Stimulated activated CD4-positive, alpha-beta T cell treated with anti-CD3 and anti-CD28 coated beads, Interleukin-1b, Interleukin-23, amount 100 ng/mL, for 4 hours (primary cell): ENCODE measurements at places on chromosomes 12 and 14.

DNA sequence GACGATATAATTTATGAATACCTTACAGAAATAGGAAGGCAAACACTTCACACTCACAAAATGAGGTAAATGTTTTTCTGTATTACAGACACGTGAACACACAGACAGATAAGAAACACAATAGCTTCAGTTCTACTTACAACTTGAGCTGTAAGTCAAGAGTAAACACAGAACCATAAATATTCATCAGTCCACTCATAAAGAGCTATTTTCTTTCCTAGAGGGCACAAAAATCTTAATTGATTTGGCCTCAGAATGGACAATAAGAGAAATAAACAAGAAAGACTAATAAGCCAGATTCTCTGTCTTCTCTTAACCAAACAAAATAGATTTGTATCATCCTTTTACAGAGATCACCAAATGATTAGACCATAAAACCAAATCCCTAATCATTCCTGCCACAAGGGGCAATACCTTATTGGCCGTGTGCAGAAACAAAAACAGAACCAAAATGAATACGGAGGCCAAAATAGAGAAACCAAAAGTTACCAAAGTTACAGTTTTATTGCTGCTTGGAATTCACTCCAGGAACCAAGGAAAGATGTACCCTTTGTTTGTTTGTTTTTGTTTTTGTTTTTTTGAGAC lies 38.1 kb upstream of the GARIN2 start:
- no peak for DNase-seq

DNA sequence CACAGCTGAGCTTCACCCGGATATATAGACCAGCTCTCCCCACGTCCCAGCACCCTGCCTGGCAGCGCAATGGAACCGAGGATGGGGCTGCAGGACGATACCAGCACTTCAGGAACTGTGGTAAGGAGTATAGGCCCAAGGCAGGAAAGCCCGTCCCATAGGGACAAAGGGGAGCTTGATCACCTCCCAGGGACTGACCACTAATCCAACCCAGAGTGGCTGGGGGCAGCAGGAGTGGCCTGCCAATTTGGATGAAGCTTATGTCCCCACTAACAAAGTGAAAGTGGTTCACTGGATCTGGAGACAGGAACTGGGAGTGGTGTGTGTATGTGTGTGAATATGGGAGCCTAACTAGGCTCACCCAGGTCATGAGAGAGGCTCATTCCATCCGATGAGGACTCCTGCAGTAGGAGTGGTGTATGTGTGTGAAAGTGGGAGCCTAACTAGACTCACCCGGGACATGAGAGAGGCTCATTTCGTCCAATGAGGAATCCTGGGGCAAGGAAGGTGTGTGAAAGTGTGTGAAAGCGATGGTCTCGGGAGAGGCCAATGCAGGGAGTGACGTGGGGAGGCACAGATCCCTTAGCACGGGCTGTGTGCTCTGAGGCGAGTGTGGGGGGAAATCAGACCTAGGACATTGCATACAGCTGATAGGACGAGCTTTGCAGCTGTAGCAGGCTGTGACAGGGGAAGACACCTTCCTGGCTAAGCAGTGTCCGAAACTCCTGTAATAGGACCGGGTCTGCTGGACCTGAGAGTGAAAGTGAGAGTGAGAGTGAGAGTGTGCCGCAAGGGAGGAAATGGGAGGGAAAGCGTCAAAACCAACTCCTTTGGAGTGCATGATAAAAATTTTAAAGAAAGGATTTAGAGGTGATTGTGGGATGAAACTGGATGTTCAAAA lies 25.7 kb downstream of the KLRK1 start:
- DNase-seq: no peak

- DNase-seq: no peak
Observed at GRCh38 chr12:23098110-23098509, 473.1 kb downstream of the ETNK1 start.

GRCh38 chr14:97506626-97507025 lies 709.4 kb downstream of the VRK1 start:
- DNase-seq: no peak

DNA sequence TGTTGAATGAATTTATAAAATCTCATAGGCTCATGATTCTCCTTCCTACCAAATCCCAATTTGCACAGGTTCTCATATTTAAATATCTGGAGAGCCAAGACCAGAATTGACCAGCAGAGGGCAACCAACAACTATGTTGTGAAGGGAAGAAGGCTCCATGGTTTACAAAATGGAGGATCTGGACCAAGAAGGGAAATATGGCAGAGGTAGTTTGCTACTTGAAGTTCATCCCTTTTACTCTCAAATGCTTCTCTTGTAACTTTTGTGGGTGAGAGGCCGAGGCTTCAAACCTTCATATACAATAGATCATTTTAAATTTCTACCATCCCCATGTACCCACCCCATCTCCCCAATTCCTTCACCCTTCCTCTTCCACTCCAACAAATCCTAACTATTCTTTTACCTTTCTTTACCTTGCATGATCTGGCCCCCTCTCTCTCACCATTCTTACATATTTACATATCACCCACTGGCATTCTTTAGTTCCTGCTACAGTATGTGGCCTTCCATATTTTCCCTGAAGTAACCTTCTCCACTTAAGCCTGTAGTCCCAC lies 3.8 kb upstream of the SMARCC2 start:
- DNase-seq: peak; percentile 40

DNA sequence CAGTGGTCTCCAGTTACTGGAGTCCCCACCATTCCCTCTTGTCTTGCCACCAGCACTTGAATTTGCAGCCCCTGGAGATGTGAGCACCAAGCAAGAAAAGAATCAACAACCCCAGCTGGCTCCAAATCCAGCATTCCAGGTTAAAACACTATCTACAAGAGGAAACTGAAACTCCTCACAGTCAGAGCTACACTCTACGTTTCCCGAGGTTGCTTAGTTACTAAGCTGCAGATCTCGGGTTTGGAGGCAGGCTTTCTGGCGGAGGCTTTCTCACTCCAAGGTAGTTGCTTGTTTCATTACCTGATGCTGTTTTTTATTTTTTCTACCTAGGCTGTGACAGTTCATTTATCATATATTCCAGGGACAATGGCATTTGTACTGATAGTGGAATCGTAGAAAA lies 248.1 kb downstream of the GLT1D1 start:
- no peak for DNase-seq

- no peak for DNase-seq
Observed at GRCh38 chr12:12976366-12976765, 23.7 kb downstream of the HEBP1 start.

DNA sequence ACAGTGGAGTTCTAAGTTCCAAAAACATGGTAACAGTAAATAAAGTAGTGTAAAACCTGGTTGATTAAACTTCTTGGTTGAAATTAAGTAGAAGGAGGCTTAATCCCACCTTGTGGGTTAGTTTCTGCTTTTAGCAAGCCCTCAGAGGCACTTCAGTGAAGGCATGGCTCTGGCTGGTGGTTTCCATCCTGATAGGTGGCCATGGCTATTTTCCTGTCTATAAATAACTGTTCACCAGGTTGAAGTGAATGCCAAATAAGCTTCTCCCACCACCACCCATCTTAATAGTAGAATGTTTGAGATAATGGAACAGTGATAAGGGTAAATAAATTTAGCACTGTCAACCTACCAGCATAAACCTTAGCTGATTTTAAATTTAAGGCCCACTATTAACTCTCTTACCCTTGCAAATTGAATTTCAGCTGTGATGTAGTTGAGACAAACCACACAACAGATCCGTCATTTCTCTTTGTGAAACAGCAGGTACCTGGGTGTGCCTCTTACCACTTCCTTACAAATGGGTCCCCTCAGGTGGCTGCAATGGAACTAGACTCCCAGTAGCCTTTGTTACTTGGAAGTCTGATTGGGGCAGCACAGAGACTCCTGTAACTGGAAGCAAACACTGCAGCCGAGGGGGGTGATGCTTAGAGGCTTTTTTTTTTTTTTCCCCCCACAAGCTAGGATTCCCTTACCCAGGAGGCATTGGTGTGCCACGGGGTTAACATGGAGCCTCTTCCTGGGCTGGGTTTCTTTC lies 41.4 kb downstream of the DAAM1 start:
- DNase-seq: no peak

GRCh38 chr12:123485756-123486155 lies 27.8 kb downstream of the SNRNP35 start:
- DNase-seq: no peak

- no peak for DNase-seq
Observed at GRCh38 chr12:115946867-115947695, 330.4 kb downstream of the MED13L start.

DNA sequence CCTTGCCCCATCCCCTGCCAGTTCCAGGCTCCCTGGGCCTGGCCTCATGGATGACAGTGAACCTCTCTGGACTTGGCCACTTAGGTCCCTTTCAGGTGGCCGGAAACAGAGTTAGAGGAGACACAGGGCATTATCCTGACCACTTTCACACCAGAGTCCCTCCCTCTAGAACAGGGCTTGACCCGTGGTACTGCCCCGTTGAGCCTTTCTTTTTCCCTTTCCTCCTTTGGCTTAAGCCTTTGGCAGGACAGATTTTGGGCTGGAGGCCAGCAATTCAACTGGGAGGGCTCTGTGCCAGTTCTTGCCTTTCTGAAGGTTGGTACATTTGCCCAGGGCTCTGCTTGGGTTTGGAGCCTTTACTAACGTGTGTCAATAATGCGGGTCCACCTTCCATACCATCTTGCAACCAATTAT lies 22.8 kb downstream of the TPCN1 start:
- DNase-seq: no peak

- DNase-seq: no peak
Observed at GRCh38 chr12:30598889-30599288, 96.8 kb downstream of the IPO8 start.

DNA sequence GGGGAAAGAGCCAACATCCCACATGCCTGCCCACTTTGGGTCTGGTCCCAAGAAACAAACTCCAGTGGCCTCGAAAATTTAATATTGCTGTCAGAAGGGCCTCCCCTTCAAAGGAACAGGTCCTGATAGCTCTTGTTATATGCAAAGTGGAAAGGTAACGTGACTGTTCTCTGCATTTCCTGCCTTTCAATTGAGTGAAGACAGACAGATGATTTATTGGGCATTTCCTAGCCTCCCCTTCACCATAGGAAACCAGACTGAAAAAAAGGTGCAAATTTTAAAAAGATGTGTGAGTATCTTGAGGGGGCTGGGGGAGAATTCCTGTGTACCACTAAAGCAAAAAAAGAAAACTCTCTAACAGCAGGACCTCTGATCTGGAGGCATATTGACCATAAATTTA lies 235.2 kb downstream of the ZFP36L1 start:
- DNase-seq: no peak

- DNase-seq: no peak
Observed at GRCh38 chr12:2679068-2679815, 115.5 kb upstream of the FKBP4 start.

GRCh38 chr12:53346491-53346890 lies 10.3 kb upstream of the SP7 start:
- DNase-seq: no peak

- DNase-seq: no peak
Observed at GRCh38 chr12:111458546-111459172, 52.9 kb downstream of the SH2B3 start.

DNA sequence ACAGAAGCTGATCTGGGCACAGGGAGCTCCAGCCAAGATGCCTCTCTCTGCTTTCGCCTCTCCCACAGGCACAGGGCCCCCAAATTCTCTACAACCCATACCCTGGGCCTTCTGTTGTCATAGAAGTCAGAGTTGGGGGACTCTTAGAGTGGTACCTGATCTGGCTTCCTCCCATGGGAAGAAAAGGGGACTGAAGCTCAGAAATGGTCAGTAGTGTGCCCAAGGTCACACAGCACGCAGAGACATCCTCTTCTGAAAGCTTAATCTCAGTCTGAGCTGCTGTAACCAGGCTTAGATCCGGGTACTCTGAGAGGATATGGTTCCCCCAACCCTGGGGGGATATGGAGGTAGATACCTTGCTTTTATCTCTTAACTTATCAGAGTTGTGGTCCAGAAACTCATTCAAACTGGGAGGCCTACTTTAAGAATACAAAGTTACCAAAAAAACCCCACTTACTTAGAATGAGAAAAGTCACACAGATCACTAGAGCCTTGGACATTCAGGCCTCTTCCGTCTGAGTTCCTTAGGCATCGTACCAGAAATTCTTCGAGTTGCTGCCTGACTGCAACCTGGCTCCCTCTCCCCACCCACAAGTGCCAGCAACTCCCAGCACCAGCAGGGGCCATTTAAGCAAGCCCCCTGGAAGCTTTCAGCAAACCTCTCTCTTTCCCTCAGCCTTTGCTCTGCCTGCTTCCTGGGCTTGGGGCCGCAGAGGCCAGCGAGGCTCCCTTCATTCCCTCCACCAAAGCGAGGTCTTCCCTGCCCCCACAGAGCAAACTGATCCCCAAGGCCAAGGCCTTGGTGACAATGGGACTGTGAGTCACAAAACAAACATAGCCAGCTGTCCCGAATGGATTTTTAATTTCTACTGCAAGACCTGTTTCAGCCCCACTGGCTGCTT lies 13.9 kb downstream of the KRT7 start:
- DNase-seq: no peak

GRCh38 chr12:109512608-109513007 lies 35.2 kb downstream of the UBE3B start:
- no peak for DNase-seq

DNA sequence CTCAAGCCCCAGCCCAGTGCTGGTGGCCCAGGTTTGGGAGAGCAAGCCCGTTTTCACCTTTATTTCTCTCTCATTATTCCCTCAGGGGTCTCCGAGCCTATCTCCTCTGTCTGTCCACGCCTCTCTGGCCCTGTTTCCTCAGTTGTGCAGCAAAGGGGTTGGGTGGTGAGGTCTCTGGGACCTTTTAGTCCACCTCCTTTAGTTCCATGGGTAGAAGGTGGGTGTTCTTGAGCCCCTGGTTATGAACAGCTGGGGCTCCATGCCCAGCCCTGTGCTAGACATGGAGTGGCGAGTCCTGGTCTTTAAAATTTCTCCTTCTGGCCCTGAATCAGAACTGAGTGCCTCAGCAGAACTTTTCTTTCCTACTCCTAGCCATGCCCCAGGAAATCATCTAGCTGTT lies 1.3 kb upstream of the NGB start:
- DNase-seq: no peak

- no peak for DNase-seq
Observed at GRCh38 chr12:11651381-11651780, 1.9 kb downstream of the ETV6 start.

- no peak for DNase-seq
Observed at GRCh38 chr14:54579621-54580020, 12.7 kb downstream of the SAMD4A start.

DNA sequence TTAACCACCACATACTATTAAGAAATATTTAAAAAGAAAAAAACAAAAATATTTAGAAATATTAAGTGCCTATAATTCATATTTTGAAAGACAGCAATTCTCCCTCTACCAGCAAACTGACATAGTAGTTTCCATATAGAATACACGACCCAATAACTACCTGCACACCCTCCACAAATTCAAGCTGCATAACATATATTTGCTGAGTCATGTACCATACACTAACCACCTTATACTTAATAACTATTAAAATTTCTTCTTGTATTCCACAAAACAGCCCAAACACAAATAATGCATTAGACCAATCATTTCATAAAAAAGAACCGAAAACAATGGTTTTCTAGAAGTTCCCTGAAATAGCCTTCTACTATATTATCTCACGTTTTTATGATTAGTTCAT lies 21.7 kb downstream of the GTF2A1 start:
- DNase-seq: no peak
